ENCODE measurements at places on chromosomes 3 and 15.

DNA sequence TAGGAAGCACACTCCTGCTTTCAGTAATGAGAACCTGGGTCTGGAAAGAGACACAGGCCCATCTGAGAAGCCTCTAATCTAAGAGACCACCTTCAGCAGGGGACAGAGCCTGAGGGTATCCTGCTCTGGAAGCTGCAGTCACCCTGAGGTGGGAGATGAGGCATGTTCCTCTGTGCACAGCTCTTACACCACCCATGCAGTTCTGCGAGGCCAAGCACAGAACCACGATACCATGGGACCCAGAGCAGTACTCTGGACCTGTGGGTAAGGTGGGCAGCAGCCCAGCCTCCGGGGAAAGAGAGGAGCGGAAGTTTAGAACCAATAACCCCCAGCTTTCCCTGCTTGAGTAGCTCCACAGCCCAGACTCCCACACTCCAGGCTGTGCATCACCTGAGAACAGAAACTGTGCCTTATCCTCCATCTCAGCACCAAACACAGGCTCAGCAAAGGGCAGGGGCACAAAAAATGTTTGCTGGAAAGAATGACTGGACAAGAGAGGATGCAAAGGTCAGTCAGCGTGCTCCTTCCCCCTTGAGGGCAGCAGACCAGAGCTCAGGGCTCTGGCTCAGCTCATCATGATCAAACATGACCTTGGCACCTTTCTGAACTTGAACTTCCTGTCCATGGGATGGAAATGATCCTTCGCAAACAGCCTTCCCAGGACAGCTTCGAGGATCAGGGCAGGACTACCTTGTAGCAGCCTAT is 43.1 kb downstream of the RBPMS2 start:
- DNase-seq = no peak

DNA sequence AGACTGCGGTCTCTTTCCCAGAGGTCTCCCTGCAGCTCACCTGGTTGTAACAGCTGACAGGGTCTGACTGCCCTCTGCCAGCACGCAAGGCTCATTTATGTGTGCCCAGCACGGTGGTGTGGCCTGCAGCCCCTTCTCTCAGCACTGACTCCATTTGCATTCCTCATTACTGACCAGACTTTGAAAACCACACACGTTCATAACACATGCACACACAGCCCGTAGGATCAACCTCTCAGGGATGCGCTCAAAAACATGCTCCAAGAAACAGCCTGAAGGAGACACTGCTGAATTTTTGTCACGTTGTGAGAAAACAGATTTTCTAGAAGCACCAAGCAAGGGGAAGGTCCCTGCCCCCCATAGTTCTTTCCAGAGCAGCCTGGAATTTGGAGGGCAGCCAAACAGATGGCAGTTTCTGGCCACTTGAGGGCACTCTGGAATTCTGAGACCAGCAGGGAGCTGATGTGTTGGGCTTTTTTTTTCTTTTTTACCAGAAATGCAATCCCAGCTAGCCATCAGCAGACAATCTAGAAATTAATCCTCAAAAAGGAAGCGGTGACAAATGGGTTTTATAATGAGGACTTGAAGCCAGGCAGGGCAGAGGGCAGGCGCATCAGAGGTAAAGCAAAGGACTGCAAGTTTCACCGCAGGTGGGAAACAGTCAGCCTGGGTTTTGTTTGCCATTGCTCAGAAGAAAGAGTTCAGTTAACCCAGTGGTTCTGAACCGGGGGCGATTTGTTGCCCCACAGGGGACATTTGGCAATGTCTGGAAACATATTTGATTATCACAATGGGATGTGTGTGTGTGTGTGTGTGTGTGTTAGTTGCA is 170.5 kb upstream of the PROK2 start:
- DNase-seq = no peak

DNA sequence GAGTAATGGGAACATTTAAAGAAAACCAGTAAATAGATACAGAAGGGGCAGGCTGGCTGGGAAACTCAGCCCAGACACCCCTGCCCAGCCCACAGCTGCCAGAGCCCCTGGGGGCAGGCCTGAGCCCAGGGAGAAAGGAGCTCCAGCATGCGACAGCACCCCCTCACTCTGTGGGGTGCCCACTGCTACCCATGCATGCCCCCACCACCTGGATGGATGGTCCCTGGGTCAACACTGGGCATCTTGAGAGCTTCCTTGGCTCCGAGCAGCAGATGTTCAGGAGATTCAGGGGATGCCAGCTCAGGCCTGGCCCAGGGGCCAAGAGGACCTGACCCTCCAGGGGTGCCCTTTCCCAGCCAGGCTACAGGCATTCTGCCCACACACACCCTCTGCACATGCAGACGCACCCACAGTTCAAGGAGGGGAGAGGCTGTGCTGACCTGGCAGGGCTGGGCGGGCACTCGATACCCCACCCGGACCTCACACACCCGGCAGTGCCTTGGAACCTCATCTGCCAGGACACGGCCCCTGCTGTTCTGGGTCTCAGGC is 31.5 kb downstream of the PTH1R start:
- no peak for DNase-seq

DNA sequence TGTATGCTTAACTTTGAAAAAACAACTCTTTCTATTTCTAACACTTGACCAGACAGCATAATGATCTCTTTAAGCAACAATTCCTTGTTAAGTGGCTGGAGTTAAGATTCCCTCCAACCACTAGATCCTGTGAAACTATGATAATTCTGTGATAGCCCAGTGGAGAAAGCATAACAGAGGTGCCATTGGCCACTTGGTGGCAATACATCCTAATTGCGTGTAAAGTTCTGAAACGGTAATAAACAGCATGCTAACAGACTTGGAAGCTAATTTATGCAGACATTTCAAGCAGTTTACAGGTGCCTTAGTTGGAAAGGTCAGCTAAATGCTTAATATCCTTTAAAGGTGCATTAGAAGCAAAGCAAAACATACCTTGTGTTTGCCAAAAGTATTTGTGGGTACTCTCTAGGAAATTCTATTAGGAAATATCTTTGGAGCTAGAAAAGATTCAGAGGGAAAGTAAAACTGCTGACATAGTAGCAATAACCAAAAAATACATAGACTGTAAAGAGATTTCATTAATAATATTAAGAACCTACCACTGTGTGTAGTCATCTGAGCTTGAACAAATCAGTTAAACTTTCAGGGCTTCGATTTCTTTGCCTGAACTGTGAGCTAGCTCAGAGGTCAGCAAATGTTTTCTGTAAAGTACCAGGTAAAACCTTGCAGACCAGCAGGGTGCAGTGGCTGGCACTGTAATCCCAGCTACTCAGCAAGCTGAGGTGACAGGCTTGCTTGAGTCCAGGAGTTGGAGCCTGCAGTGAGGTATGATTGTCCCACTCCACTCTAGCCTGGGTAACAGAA is 19.0 kb upstream of the CSTA start:
- DNase-seq = no peak

DNA sequence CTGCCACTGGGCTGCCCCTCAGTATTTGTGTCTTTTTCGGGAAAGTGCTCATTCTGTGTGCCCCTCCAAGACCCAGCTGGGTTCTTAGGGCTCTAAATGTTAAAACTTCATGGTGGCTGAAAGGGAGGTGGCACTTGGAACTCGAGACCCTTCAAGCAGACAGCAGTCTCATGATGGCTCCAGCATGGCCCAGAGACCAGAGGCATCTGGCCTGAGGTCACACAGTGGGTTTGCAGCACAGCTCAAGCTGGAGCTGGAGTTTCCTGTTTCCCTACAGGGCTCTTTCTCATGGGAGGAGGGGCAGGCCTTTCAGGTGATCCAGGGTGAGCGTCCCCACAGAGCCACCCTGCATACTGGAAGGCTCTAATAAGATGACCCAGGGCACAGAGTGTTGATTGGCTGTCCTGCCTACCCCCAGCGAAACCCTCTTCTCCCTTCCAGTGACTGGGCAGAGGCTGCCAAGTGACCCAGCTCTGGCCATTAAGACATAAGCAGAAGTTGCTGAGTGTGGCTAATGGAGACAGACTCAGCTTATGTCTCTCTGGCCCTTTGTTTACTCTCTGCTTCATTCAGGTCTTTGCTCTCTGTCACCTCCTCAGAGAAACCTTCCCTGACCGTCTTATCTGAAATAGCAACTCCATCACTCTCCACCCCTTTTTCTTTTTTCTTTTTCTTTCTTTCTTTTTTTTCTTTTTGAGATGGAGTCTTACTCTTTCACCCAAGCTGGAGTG is 166.6 kb upstream of the SMAD3 start:
- DNase-seq = no peak

- DNase-seq = no peak
These were observed 11.1 kb upstream of the MCF2L2 start for GRCh38 chr3:183439515-183439914.

- no peak for DNase-seq
These were observed 5.3 kb downstream of the TXNRD3 start for GRCh38 chr3:126649556-126650092.

DNA sequence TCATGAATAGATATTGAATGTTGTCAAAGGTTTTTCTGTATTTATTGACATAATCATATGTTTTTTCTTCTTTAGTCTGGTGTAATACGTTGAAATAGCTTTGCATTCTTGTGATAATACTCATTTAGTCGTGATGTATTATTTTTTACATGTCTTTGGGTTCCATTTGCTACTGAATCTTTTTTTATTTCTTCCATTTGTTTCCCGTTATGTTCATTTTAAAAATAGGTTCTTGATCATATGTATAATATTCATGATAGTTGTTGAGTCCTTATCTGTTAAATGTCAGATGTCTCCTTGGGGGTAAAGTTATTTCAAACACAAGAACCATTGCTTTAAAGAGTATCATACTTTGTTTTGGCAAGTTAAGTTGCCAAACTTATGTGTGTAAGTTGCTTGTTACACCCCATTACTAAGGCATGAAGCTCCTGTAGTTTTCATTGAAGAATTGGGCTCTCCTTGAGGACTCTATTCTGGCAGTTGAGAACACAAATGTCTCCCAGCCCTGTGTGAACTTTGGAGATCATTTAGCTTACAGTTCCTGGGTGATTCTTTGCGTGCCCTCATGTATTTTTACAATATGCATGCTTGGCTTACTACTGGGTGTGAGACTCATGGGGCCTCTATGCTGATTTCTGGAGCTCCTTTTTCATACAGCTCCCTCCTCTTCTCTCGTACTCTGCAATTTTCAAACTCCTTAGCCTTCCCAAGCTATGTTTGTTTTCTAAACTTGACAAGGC is 8.3 kb downstream of the AKAP13 start:
- DNase-seq = no peak

- DNase-seq = peak; percentile 28
These were observed 177.5 kb upstream of the CGNL1 start for GRCh38 chr15:57198654-57199291.

DNA sequence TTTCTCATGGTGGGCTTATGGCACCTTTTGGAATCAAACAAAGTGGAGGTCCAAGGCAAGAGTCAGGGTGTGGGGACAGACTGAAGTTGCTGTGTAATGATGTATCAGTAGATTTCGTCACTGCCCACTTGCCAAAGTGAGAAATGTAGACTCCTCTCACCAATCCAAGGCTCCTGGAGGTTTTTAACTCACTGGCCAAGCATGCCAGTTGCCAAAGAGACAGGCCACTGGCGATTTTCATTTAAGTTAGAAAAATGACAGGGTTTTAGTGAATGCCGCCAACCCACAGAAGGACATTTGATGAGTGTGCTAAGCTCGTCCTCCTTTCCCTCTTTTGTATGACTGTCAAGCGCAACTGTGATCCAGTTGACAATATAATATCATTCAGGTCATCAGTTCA is 209.2 kb downstream of the FEZF2 start:
- DNase-seq = no peak

DNA sequence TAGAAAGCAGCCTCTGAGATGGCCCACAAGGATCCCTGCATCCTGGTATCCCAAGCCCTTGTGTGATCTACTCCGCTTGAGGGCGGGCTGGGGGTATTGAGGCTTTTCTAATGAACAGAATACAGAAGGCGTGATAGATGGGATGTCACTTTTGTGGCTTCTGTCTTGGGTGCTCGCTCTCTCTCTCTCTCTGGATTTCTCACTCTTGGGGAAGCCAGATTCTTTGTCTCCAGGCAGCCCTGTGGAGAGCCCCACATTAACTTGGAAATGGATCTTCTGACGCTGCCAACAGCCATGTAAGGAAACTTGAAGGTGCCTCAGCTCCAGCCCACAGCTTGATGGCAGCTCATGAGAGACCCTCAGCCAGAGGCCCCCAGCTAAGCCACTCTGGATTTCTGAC is 26.9 kb upstream of the SEC62 start:
- DNase-seq = no peak

DNA sequence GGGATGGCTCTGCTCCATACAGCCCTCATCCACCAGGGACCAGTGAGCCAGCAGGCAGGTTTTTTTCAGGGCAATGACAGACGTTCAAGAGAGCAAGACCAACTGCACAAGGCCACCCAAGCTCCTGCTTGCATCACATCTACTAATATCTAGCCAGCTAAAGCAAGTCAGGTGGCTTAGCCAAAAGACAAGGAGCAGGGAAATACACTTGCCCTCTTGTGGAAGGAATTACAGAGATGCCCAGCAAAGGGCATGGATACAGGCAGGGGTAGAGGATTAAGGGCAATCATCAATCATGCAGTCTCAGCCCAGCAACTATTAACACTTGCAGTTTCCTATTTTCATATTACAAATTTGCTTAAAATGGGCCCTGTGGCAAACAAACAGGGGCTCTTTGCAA is 81.5 kb upstream of the NTRK3 start:
- DNase-seq = no peak

GRCh38 chr15:62456011-62456920 is 291.2 kb upstream of the C2CD4B start:
- peak; percentile 32 for DNase-seq

GRCh38 chr3:69178838-69179739 is 56.7 kb upstream of the LMOD3 start:
- DNase-seq = no peak

DNA sequence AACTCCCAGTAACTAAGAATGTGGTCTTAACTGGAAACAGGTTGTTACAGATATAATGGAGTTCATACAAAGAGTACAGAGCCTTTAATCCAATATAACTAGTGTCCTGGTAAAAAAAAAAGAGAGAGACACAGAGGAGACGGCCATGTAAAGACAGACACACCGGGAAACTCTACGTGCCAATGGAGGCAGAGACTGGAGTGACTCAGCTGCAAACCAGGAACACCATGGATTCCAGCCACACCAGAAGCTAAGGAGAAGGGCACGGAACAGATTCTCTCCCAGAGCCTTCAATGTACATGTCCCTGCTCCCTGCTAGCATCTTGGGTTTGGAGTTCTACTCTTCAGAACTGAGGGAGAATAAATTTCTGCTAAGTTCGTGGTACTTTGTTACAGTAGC is 4.5 kb downstream of the RNF168 start:
- no peak for DNase-seq

DNA sequence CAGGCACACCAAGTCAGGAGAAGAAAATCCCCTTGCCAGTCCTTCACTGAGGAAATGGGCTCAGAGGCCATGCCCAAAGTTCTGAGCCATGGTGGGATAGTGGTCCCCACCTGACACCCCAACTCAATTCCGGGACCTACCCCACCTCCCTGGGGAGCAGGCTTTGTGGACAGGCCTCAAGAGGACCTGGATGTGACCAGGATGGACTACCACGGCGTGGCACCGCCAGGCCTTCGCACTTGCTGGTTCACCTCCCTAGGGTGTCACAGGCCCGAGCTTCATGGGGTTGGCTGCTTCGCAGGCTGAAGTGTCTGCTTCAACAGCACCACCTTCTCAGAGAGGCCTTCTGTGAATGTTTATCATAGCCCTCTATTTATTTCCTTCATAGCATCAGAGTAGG is 31.7 kb downstream of the POC1A start:
- no peak for DNase-seq

Data from NCI-H2107 (cell line).